ENCODE measurements at places on chromosomes 7 and 10. TPM values are rescaled to one million over a fixed set of nuclear protein-coding genes. Genes with fewer than 3 reads are reported as not detected.

DNA sequence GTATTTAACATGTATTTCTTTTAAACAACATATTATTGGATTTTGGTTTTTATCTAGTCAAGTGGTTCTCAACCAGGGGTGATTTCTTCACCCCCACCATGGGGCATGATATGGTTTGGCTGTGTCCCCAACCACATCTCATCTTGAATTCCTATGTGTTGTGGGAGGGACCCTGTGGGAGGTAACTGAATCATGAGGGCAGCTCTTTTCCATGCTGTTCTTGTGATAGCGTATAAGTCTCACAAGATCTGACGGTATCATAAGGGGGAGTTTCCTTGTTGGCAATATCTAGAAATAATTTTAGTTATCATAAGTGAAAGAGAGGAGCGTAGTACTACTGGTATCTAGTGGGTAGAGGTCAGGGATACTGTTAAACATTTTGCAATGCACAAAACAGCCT lies 37.6 kb downstream of the TMEM168 start:
- H3K27me3 ChIP-seq: no peaks in the 10 kb centered on the region
- H3K36me3 ChIP-seq: no peaks in the 10 kb centered on the region
- DNase-seq: no peak
- H3K27ac ChIP-seq: no peak overlapping the region

BHLHA15 gene
- not detected for total RNA-seq

- no peaks in the 10 kb centered on the region for H3K27me3 ChIP-seq
- DNase-seq: peak; percentile 77
- H3K36me3 ChIP-seq: peaks cover under 1% of the 10 kb centered on the region
- H3K4me1 ChIP-seq: no peaks in the 10 kb centered on the region
Observed at GRCh38 chr10:129764901-129765663, 199.0 kb downstream of the EBF3 start.

GRCh38 chr10:91009121-91009520 lies 88.2 kb upstream of the ANKRD1 start:
- no peaks in the 10 kb centered on the region for H3K4me1 ChIP-seq
- DNase-seq: no peak
- no peaks in the 10 kb centered on the region for H3K27me3 ChIP-seq
- H3K36me3 ChIP-seq: no peaks in the 10 kb centered on the region
- H3K4me3 ChIP-seq: no peak overlapping the region

- no peak for DNase-seq
- no peaks in the 10 kb centered on the region for H3K4me1 ChIP-seq
- H3K4me3 ChIP-seq: no peak overlapping the region
- H3K36me3 ChIP-seq: no peaks in the 10 kb centered on the region
- H3K27me3 ChIP-seq: no peaks in the 10 kb centered on the region
Observed at GRCh38 chr7:149642589-149642988, 130.8 kb downstream of the ZNF467 start.

PRF1 gene
- total RNA-seq: 20.9 TPM

DNA sequence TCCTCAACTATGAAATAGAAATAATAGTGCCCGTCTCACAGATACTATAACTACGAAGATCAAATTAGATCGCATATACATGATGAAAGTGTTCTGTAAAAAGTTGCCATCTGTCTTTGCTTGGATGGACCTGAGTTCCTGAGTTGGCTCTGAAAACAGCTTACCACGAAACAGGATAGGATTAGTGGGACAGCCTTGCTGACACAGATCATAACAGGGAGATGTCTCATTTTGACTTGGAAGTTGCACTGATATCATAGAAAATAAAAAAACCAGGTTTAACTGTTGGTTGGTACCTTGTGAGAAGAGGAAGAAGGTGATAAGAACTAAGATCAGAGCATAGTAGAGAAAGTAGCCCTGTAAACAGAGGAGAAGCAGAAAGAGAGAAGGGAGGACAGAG lies 79.3 kb upstream of the AGBL3 start:
- peak overlapping the region; percentile 31 for H3K27ac ChIP-seq
- no peak for DNase-seq
- no peaks in the 10 kb centered on the region for H3K36me3 ChIP-seq
- peaks cover 92% of the 10 kb centered on the region for H3K4me1 ChIP-seq
- no peak overlapping the region for H3K4me3 ChIP-seq
- no peaks in the 10 kb centered on the region for H3K27me3 ChIP-seq

BET1 gene
- total RNA-seq: 22.1 TPM

GRCh38 chr7:90957883-90958282 lies 306.4 kb upstream of the FZD1 start:
- H3K27me3 ChIP-seq: no peaks in the 10 kb centered on the region
- H3K4me1 ChIP-seq: peaks cover 12% of the 10 kb centered on the region
- H3K27ac ChIP-seq: no peak overlapping the region
- no peak overlapping the region for H3K4me3 ChIP-seq

LRMDA gene
- 22.6 TPM for total RNA-seq

OPALIN gene
- total RNA-seq: not detected

ETV1 gene
- total RNA-seq: 4.2 TPM

SPAM1 gene
- not detected for total RNA-seq

DNA sequence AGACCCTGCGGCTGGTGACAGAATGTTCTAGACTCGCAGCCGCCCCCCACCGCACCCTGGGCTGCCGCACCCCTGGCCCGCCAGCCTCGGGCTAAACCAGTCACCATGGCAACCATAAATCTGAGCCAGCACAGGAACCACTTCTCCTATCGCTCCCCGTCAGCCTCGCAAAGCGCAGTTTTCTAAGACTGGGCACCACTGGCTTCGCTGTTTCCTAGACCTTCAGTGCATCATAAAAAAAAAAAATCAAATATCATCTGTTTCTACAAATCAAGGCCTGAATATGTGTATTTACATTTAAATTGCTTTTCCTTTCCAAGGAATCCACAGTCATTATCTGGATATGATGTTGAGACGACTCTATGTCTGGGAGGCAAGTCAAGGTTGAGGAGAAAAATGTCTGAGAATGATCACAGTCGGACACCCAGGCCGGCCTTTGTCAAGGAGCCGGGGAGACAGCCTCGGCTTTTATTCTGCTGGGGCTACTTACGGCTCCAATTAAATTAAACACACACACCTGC lies 99.9 kb downstream of the PTPRN2 start:
- H3K27ac ChIP-seq: no peak overlapping the region
- no peaks in the 10 kb centered on the region for H3K4me1 ChIP-seq
- DNase-seq: no peak

DNA sequence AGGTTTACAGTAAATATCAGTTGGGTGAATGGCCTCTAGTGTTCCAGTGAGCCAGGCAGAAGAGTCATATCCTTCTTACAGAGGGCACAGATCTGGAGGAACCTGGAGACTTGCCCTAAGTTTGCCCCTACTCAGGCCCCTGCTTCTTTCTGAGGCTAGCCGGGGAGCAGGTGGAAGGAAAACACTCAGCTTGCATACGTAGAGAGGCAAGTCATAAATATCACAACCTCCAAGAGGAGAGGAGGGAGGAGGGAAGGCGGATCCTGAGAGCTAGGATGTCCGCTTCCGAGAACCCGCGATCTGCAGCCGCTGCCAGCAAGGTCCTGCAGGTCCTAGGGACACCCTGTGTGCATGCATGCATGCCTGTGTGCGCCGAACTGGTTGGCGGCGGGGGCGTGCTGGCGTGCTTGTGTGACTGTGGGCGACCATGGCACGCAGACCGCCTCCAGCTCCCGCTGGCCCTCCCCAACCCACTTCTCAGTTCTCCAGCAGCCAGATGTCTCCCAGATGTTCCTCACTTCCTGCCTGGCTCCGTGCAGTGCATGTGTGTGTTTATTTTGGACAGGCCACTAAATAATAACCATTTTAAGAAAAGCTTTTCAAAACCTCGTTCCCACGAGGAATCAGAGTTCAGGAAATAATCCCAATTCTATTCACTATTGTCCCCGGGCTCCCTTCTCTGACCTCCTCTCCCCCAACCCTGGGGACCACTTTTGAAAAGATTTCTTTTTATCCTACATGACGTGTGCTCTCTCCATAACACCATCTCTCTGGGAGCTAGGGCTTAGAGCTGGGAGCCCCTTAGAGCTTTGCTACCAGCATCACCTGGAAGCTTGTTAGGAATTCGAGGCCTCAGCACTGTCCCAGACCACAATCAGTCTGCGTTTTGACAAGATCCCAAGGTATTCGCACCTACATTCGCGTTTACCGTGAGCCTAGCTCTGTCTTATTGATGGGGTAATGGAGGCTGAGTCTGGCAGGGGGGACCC lies 32.4 kb downstream of the UNC5B start:
- peak overlapping the region; percentile 41 for H3K4me3 ChIP-seq
- no peak for DNase-seq
- H3K27ac ChIP-seq: peak overlapping the region; percentile 69
- no peaks in the 10 kb centered on the region for H3K27me3 ChIP-seq

ZNF138 gene
- 26.5 TPM for total RNA-seq

GRCh38 chr10:91190388-91190870 lies 30.0 kb upstream of the PCGF5 start:
- H3K4me3 ChIP-seq: no peak overlapping the region
- no peaks in the 10 kb centered on the region for H3K27me3 ChIP-seq
- no peaks in the 10 kb centered on the region for H3K36me3 ChIP-seq

DNA sequence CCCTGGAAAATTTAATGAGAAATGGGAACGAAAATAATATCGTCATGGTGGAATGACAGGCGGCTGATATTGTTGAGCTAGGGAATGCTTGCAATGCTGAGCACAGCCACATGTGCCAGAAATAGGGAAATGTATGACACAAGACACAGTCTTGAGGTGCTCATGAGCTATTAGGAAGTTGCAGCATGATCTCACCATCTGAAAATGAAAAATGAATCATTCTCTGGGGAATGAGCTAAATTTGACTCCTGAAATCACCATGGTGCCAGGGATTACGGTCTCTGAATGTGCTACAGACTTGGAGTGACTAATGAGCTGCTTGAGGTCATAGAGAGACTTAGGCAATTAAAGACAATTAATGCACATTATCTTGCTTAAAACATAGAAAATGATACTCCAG lies 845.0 kb downstream of the CNTNAP2 start:
- no peaks in the 10 kb centered on the region for H3K4me1 ChIP-seq
- DNase-seq: no peak
- H3K27ac ChIP-seq: no peak overlapping the region

SERPINE1 gene
- total RNA-seq: 14.7 TPM

DNA sequence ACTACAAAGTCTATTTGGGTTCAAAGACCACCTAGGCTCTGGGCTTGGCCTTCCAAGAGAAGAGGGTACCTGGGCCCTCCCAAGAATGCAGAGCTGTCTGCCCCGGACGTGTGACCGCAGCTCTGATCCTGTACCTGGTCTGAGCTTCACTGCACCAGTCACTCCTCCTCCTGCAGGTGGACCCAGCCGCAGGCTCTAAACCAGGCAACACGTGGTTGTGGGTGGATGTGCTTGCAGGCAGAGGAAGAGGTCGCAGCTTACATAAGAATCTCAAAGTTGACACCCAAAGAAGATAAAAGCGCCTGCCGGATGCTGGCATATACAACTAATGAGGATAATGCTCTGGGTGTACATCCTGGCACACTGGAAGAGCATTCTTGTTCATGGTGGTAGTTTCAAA lies 9.4 kb upstream of the PFKP start:
- H3K27me3 ChIP-seq: no peaks in the 10 kb centered on the region
- H3K27ac ChIP-seq: no peak overlapping the region
- H3K36me3 ChIP-seq: no peaks in the 10 kb centered on the region
- no peaks in the 10 kb centered on the region for H3K4me1 ChIP-seq
- no peak for DNase-seq

- DNase-seq: no peak
- no peaks in the 10 kb centered on the region for H3K27me3 ChIP-seq
- no peaks in the 10 kb centered on the region for H3K36me3 ChIP-seq
- no peak overlapping the region for H3K4me3 ChIP-seq
Observed at GRCh38 chr7:11847336-11847735, 15.3 kb upstream of the THSD7A start.

C10orf143 gene
- total RNA-seq: 0.74 TPM

LRIT1 gene
- not detected for total RNA-seq

GRCh38 chr10:123604506-123604905 lies 61.6 kb upstream of the GPR26 start:
- no peaks in the 10 kb centered on the region for H3K4me1 ChIP-seq
- H3K27me3 ChIP-seq: no peaks in the 10 kb centered on the region
- H3K27ac ChIP-seq: no peak overlapping the region
- H3K36me3 ChIP-seq: no peaks in the 10 kb centered on the region
- H3K4me3 ChIP-seq: no peak overlapping the region

DNA sequence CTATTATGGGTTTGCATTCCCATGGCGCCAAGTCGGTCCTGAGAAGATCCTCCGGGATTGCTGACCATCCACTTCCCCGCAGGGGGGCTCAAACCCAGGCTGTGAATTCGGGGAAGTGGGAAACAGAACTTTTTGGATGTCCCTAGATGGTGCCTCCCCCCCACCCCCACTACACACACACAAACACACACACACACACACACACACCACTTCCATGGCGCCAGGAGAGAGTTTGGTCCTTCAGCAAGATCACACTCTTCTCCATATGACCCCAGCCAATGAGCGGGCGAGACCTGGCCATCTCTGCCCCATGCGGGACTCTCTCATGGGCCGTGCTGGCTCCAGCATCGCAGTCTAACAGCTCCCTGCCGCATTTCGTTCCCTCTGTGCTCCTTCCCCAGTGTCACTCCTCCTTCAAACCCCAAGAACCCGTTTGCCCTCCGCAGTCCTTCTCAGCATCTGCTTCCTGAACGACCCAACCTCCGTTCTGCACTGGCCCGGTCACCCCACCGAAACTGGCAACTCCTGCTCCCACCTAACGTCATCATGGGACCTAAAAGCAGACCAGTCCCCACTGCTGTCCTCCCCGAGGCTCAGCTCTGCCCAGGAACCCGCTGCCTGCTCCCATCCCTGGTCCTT lies 32.1 kb upstream of the TNRC18 start:
- no peak for DNase-seq
- no peaks in the 10 kb centered on the region for H3K36me3 ChIP-seq
- H3K4me1 ChIP-seq: peaks cover 29% of the 10 kb centered on the region
- H3K4me3 ChIP-seq: no peak overlapping the region
- no peaks in the 10 kb centered on the region for H3K27me3 ChIP-seq

- H3K27ac ChIP-seq: no peak overlapping the region
- H3K4me3 ChIP-seq: no peak overlapping the region
- no peak for DNase-seq
Observed at GRCh38 chr10:120953897-120954296, 102.7 kb downstream of the WDR11 start.

ITIH5 gene
- 20.4 TPM for total RNA-seq

SVIL gene
- 111 TPM for total RNA-seq

GRCh38 chr10:73262880-73263555 lies 10.6 kb upstream of the MRPS16 start:
- no peaks in the 10 kb centered on the region for H3K36me3 ChIP-seq
- no peaks in the 10 kb centered on the region for H3K27me3 ChIP-seq
- no peaks in the 10 kb centered on the region for H3K4me1 ChIP-seq
- no peak for DNase-seq
- H3K4me3 ChIP-seq: no peak overlapping the region

DNA sequence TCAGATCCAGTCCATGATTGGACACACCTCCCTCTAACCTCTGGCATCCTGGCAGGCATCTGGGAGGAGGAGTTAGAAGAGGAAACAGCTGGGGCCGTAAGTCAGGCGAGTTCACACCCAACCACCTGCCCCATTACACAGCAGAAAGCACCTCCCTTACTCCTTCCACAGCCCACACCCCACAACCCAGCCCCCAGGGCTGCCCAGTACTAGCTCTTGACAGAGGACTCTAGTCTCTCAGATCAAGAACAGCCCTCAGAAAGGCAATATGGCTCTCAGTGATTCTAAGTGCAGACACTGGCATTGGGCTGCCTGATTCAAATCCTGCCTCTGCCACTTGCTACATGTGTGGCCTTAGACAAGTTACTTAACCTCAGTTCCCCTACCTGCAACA lies 34.1 kb downstream of the KCNMA1 start:
- peaks cover 23% of the 10 kb centered on the region for H3K4me1 ChIP-seq
- DNase-seq: no peak
- no peaks in the 10 kb centered on the region for H3K27me3 ChIP-seq
- no peak overlapping the region for H3K27ac ChIP-seq
- H3K36me3 ChIP-seq: no peaks in the 10 kb centered on the region

- DNase-seq: peak; percentile 83
Observed at GRCh38 chr10:124732931-124733570, 11.1 kb downstream of the FAM53B start.
